ENCODE measurements at places on chromosomes 11 and 22. TPM values are rescaled to one million over a fixed set of nuclear protein-coding genes. Genes with fewer than 3 reads are reported as not detected.

DNA sequence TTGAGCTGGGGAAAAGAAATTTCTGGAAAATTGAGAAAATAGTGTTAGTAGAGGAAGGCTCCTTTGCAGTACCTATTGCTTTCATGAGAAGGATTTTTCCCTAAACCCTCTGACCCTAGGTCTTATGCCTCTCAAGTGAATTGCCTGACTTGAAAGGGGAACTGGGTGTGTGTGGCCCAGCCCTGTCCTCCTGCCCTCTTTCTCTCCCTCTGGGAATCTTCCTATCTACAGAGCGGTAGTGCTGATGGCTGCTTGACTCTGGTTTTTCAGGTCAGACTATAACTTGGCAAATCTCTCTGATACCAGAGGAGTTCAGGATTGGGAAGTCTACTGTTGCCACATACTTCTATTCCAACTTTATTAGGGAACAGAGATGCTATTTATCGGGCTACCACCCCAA lies 19.2 kb downstream of the CAVIN3 start:
- no peak for DNase-seq

DNA sequence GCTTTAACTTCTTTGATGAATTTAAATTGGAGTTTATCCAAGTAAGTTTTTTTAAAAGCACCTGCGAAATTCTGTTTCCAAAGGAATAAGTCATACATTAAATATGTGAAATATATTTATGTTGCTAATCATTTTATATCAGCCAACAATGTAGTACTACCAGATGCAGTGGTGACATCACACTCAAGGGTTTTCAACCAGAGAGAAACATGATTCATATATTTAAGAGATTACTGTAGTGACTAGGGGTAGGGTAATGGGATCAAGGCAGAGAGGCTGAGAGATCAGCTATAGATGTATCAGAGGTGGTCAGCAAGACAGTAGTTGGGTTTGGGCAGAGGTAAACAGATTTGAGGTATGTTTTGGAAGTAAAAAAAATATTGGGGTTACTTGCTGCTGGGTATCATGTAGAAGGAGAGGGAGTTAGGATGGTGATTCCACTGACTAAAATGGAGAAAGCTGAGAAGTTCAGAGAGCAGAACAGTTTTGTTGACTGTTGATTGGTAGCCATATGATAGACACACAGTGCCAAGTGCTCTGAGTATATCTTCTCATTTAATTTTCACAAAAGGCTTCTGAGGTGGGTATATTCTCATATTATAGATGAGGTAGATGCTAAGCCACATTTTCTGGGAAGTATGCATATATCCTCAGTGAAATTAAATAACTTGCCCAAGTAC lies 39.4 kb downstream of the CEP57 start:
- no peak for DNase-seq

DNA sequence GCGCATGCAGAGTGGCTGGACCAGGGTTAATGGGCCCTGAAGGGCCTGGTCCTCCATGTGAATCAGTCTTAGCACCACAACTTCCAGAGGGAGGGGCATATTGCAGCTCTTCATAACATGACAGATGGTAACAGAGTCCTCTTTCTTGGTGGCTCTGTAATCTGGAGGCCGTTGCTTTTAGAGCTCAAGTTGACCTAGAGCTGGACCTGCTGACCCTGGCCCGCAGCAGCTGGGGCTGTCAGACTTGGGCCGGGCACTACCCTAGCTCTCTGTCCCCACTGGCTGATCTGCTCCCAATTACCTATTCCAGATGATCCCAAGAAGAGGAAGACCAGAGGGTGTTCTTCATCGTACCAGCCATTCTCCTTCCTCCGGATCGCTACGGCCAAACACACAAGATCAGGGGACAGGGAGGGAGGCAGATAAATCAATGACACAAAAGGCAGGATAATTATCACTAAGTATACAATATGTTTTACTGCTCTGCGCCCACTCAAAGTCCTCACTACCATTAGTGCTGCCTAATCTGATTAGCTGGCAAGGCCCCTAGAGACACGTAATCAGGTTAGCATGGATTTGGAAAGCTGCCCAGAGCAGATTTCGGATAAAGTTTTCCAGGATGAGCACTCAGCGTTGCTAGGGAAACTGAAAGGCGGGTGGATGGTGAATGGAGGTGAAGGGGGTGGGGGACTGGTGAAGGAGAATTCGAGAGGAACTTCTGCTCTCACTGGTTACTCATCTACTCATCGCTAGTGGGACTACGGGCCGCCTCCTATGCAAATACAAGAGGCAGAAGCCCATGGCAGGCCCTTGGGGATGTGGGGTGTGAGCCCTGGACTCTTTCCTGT lies 64.5 kb upstream of the PHOX2A start:
- DNase-seq: peak; percentile 28

- no peak for DNase-seq
Measured at GRCh38 chr11:45834298-45834756, 12.9 kb upstream of the CRY2 start.

GRCh38 chr11:104301776-104302175 lies 137.8 kb upstream of the PDGFD start:
- no peak for DNase-seq

- no peak for DNase-seq
Measured at GRCh38 chr11:44847316-44847715, 103.4 kb downstream of the TP53I11 start.

DNA sequence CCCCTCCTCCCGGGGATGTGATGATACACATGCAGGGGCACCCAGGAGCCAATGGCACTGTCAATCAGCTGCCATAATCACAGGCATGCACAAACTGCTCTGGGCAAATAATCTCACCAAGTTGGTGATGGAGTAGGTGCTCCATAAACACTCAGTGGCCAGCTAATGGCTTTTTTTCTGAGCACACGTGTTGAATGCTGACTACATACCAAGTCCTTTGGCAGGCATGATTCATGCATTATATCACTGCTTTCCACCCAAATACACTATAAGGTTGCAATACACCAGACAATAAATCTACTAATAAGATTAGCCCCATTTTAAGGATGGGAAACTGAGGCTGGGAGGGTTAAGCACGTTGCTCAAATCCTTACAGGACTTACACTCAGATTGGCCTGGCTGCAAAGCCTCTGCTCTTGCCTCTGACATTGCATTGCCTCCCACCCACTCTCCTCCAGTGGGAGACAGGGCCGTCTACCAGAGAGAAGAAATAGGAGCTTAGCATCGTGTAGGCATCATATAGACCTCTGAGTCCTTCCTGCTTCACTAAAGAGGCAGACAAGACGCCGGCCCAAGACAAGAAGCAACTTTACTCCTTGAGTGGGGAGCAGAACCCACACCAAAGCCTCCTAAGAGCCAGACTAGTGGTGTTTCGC lies 32.7 kb upstream of the ACCSL start:
- no peak for DNase-seq

The CDC45 gene
- total RNA-seq: 45.7 TPM

All from A172 (cell line).